ENCODE measurements at places on chromosomes 7 and 10.
A peak's percentile ranks its signal among the peaks of the same experiment; 100 is the strongest.

DNA sequence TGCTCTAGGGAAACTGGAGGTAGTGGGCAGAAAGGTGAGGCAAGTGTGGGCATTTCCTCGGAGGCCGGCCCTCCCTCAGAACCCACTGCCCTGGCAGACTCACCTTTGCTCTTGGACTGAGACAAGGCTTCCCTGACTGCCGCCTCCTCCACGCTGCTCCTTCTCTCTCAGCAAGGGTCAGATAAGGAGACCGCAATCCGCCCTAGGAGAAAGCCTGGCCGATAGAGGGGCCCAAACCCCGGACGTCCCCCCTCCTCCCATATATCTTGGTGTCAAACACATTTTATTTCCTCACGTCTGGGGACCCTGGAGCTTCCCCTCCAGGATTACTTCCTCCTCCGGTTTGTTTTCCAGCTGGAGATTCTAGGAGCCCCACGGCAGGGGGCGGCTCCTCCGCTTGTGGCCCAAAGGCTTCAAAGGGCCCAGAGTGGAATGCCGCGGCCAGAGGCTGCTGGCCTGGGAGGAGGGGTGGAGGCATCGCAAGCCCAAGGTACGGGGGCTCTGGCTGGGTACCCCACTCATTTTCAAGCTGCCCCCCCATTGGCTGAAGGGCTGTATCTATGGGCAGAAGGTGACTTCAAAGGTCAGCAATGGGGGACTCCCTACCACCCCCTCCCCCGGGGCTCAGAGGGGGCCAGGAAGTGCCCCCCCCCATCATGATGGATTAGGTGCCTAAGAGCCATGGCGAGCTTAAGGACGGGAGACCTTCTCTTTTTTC lies 31.7 kb upstream of the LBX1 start:
- no peak for DNase-seq

DNA sequence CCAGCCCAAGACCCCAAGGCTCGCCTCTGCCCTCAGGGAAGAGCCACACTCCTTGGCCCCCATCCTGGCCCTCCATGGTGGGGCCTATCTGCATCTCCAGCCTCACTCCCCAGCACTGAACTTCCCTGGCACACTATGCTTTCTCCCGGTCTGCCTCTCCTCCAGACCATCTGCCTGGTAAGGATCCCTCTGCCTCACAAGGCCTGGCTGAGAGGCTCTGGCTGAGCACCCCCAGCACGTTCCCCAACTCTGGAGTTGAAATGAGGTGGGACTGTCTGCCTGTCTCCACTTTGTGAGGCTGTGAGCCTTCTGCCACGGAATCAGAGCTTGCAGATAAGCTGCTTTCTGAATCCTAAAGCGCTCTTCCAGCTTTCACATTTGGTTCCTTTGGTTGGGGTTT lies 220.7 kb downstream of the TNS3 start:
- DNase-seq = no peak

GRCh38 chr10:52933748-52934147 lies 161.2 kb upstream of the MBL2 start:
- no peak for DNase-seq

GRCh38 chr10:6445671-6446316 lies 134.3 kb downstream of the PRKCQ start:
- DNase-seq = peak; percentile 9

GRCh38 chr10:35127289-35127891 lies 744 bp downstream of the CREM start:
- DNase-seq = peak; percentile 73

DNA sequence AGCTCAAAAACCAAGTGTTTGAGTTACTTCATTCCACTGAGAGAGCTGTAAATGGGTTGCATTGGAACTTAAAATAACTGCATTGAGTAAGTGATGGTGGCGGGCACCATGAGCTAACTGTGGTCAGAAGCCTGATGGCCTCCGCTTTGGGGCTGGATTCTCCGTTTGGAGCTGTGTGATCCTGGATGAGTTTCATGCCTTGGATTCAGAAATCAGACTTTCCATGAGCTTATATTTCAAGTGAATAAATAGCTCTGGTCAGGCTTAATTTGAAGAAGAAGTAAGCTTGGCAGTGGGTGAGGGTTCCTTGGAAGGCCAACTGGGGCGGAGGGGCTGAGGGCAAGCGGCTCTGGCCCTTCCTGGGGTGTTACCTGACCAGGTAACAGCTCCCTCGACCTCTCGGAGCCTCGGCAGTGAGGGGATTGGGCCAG lies 5.6 kb downstream of the HTRA1 start:
- no peak for DNase-seq

GRCh38 chr10:30970760-30971460 lies 60.8 kb downstream of the ZNF438 start:
- DNase-seq = no peak

GRCh38 chr7:14630048-14630447 lies 272.5 kb downstream of the DGKB start:
- no peak for DNase-seq

DNA sequence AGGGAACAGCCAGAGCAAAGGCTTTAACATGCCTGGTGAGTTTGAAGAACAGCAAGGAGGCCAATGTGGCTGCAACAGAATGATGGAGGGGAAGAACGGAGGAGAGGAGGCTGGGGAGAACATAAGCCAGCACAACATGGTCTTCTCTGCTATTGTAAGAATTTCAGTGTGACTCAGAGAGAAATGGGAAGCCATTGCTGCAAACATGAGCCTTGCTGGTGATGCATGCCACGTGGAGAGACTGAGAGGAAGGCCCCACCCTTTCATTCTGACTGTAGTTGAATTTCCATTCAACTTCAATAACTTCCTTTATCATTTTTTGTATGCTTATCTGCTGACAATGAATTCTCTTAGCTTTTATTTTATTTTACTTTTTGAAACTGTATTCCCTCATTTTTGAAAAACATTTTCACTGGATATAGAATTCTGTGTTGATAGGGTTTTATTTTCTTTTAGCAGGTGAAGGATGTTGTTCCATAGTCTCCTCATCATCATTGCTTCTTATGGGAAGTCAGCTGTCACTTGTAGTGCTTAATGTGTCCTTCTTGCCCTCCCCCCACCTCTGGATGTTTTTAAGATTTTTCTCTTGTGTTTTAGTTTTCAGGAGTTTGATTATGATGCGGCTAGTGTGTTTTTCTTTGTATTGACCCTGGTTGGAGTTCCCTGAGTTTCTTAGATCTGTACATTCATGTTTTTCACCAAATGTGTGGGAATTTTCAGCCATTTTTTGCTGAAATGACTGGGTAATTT lies 46.4 kb upstream of the LEP start:
- DNase-seq = no peak

DNA sequence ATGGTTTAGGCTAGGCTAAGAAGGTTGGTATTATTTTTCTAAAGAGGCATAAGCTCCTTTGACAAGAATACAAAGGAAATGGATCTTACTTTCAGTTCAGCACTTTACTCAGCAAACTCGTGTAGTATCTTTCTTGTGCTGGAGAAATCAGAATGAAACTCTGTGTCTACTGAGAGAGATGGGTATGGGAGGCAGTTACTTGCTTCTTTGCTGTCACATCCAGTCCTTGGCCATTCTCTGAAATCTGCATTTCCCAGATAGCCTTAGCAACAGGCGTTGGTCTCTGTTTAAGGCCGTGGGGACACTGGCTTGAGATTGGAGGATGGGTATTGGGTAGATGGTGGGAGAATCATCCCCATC lies 180.5 kb downstream of the NRP1 start:
- DNase-seq = no peak

- no peak for DNase-seq
Measured at GRCh38 chr7:16811551-16811950, 6.8 kb upstream of the AGR2 start.

- DNase-seq = no peak
Measured at GRCh38 chr7:6589151-6589828, 531 bp upstream of the INTS15 start.

DNA sequence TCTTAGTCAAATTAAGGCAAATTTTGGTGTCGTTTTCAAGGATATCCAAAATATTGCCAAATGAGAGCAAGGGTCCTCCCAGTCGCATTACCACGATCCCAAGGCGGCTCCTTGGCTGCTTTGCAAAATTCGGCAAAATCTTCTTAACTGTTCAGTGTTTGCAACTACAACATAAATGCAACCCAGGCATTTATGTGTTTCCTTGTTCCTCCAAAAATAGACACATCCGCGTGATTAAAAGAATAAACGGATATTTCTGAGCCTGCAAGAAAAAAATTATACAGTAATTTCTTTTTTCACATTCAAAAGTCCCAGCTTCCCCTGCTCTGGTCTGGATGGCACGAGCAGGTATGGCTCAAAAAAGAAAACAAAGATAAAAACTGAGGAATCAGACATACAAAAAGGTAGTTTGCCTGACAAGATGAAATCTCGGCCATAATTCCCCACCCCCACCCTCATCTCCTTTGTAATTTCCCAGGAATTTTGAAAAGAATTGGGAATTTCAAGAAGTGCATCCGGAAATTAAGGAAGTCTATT lies 6.0 kb downstream of the SKIDA1 start:
- DNase-seq = no peak

DNA sequence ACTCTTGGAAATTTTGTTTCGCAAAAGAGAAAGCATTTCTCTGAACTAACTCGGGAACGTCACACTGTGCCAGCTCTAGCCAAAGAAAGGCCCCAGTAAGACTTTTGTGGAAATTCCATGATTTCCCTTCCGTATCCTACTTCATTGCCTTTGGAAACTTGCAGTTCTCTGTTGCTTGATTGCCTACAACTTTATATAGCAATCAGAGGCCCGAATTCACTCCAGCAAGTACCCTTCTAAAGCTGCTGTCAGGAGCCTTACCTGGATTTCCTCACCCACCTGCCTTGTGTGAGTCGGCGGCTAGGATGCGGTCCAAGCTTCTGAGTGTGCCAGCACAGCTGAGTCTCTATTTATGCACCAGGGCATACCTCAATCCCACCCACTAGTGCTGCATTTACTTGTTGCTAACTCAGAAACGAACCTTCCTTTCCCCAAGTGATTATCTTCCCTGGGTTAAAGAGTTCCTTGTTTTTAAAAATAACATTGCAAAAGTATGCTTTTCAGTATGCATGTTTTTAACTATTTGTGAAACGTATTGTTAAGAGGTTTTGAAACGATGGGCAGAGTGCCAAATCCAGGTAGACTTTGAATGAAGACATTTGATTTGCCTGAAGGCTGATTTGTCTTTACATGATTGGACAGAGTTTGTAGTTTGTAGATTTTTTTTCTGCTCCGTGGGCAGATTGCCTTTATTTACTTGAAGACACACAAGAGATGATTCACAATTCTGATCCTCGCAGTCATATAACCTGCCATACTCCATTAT lies at the start of gene AGR2:
Gene AGR2, minus strand, starts transcription at position 326 of the 766 bp plus-strand sequence. CDS start 3,203 bp downstream, outside the sequence.
- no peak for DNase-seq
